ENCODE measurements at places on chromosomes 3 and 15.
A peak's percentile ranks its signal among the peaks of the same experiment; 100 is the strongest.

DNA sequence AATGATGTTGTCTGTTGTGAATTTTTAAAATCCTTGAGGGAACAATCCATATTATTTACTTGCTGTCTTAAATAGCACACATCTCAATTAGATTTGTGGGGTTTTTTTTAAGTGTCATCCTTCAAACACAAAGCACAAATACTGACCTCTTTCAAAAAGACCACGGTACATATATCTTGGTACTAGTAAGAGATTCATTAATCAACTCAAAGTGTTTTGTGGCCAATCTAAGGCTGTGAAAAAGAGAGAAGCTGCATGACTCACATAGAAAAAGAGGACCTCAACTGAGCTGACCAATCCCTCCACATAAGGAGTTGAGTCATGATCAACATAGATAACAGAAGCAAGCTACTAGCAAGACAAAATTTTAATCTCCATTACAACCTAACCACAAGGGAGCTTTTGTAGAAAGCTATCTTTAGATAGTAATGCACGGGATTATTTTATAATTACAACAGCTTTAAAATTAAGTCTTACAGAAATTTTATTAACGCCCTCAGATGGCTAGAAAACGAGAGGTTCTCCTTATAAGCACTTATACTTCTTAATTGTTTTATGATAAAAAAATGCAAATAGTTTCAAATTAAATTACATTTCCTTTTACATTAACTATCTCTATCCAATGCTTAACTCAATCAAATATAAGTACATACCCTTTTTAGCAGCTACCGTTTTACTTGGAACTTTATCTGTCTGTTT is 60.5 kb downstream of the TOP2B start:
- DNase-seq = no peak

GRCh38 chr15:31390777-31391486 is 64.3 kb downstream of the KLF13 start:
- no peak for DNase-seq

DNA sequence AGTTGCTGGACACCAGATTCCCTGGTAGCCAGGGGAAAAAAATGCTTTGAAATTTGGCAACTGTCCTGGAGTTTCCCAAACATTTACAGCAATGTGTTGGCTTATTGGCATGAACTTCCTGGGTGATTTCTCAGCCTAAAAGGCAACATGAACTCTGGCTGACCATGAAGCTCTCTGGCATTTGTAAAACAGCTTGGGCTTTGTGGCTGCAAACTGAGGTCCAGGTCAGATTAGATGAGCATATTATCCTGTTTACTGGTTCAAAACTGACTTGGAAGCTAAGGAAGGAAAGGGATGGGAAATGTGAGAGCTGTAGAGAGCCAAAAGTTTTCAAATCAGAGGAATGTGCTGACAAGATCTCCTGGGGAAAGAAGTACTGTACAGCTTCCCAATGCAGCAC is 139.0 kb downstream of the P3H2 start:
- no peak for DNase-seq

- DNase-seq = no peak
These were observed 78.7 kb upstream of the TSC22D2 start for GRCh38 chr3:150329408-150329807.

DNA sequence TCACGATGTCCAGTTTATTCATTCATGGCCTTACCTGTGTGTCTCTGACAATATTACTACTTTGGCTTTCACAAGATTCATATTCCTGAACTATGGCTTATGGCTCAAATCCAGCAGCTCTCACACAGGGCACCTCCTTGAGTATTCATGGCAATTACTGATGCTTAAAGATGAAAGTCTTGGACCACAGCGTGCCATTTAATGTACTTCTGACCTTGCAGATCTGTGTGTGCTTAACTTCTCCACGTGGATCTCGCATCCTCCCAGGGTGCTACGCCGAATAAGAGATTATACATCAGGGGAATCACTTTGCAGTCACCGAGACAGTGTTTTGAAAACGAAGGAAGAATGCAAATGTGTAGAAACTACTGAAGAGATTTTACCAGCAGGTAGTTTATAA is 147.5 kb downstream of the TNIK start:
- DNase-seq = no peak

DNA sequence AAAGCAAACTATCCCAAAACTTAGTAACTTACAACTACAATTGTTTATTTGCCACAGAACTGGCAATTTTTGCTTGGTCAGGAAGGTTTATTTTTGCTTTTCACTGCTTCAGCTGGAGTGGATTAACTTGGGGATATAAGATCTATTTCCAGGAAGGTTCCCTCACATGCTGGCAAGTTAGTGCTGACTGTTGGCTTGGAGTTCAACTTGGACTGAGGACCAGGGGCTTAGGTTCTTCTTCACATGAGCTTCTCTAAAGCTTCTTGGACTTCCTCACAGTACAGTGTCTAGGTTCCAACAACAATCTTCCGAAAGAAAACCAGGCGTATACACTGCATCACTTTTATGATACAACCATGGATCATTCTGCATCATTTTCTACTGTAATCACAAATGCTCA is 264.4 kb downstream of the CHL1 start:
- DNase-seq = no peak

GRCh38 chr3:22371036-22371435 is 620.0 kb upstream of the ZNF385D start:
- no peak for DNase-seq

GRCh38 chr3:55571216-55571813 is 84.2 kb upstream of the WNT5A start:
- no peak for DNase-seq

- DNase-seq = no peak
These were observed 231.4 kb downstream of the CDIN1 start for GRCh38 chr15:36810656-36811449.

DNA sequence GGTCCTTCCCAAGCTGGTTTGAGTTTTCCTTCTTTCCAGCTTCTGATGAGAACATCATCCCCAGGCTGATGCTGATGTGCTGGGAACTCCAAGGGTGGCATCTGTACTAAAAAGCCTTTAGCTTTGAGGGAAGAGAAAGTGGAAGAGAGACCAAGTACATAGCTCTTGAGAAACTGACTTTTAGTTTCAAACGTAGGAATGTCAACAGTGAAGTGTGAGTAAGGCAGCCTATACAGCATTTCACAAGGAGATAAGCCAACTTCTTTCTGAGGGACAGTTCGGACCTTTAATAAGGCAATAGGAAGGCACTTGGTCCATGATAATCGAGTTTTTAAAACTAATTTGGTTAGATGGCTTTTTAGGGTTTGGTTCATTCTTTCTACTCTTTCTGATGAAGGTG is 53.7 kb downstream of the DLG1 start:
- no peak for DNase-seq

GRCh38 chr15:46344915-46345314 is 710.1 kb downstream of the SQOR start:
- no peak for DNase-seq

GRCh38 chr3:179236669-179237301 is 14.1 kb downstream of the KCNMB3 start:
- no peak for DNase-seq

DNA sequence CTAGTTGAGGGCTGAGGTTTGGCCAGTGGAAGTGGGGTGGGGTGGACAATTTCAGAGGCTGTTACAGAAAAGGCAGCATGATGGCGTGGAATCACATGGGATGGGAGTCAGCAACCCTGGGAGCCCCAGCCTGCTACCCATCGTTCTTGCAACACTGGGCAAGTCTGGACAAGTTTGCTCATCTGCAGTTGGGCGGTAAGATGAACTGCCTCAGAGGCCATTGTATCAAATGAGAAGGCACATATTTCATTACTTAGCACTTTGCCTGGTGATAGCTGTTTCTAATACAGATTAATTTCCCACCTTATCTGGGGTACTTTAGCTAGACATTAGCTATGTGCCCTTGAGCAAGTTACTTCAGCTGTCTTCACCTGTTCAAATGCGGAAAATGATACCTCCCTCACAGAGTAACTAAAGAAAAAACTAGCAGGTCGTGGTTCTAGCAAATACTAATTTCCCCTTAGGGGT is 248.9 kb downstream of the THSD4 start:
- no peak for DNase-seq

DNA sequence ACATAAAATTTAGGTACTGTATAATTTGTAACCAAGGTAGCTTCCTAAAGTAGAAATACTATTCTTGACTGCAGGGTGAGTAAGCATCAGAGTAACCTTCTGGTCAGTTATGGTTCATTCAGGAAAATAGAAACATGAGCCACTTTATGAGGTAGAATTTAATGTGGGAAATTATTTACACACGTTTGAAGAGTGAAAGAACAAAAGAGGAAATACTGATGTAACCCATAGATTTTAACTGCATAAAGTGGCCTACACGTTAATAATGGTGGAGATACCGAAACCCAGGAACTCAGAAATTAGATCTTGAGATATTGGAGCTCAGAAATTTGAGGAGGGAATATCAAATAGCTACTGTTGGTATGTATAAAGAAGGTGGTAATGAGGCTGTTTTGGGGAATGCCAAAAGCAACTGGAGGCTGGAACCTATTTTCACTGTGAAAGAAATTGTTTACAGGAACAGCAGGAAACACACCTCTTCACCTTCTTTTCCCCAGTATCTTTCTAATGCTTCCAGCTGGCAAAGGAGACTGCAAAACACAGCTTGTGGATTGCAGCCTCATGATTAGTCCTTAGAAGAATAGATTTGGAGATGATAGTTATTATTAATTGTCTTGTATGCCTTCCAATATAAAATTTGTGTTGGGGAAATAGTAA is 216.1 kb downstream of the DOCK3 start:
- no peak for DNase-seq

- DNase-seq = no peak
These were observed 74.5 kb downstream of the LSM3 start for GRCh38 chr3:14253022-14253706.

GRCh38 chr3:171255236-171255806 is 204.9 kb downstream of the TNIK start:
- DNase-seq = peak; percentile 53

DNA sequence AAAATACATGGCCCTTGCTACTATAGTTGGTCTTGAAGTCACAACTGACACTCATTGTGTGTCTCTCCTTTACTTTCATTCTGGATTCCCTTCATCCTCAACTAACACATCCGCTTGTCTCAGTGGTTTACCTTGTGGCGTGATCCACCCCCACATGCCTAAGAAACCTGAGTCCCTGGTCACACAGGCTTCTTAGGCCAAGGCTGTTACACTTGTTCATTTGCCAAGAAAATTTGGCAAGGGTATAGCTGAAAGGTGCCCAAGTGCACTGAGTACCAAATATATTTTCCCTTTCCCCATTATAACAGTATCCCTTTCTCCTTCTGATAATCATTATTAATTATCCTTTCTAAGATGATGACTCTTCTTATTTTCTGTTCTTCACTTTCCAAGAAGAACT is 207.6 kb upstream of the STAC start:
- no peak for DNase-seq

- peak; percentile 72 for DNase-seq
These were observed 1.1 kb downstream of the ZBTB20 start for GRCh38 chr3:115146032-115146417.

GRCh38 chr3:29141197-29141917 is 139.5 kb upstream of the RBMS3 start:
- no peak for DNase-seq

DNA sequence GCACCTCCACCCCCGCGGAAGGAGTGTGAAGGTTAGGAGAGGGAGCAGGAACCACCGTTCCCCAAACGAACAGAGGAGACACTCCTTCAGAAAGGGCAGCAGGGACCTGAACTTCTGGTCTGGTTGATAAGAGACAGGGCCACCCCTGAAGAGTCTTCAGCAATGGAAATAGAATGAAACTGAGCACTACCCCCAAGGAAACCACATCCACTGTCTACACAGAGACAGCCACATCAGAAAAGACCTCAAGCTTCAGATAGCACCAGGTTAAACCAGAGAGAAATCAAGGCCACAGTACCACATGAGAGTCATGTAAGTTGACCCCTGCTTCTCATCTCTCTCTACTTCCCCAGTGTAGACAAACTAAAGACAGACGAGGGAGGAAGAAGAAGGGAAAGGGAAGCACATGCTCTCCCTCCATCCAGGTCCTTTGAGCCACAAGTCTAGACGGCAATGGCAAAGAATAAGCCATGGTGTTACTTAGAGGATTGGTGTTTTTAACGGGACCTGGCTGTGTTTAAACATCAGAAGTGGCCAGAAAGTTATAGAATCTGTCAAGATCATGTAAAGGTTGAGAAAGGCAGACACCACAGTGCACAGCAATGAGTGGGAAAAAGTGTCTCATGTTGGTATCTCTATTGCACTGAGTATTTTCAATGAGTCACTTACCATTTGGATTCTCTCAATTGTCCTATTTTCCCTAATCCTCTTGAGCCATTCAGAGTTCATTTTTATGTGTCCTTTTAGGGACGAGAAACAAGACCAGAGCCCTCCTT is 31.4 kb upstream of the CTNNB1 start:
- no peak for DNase-seq

- no peak for DNase-seq
These were observed 278.5 kb downstream of the PLOD2 start for GRCh38 chr3:145882436-145882835.

DNA sequence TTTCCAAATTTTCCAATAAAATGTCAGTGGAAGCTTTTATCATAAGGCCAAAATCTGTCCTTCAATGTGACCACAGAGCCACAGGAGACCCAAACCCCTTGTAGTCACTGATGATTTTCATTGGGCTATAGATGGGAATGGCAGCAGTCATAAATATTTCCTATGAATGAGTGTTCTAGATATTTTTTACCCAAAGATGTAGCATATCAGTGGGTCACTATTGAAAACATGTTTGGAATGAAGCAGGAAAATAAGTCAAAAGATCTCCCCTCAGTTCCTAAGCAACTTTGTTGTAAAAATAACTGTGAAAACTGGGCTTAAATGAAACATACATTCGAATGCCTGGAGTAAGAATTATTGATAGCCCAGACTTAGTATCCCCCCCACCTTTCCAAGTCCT is 49.0 kb downstream of the NKIRAS1 start:
- no peak for DNase-seq

GRCh38 chr3:46280105-46280797 is 38.0 kb downstream of the CCR3 start:
- DNase-seq = peak; percentile 66

- DNase-seq = no peak
These were observed 53.7 kb downstream of the TRIM42 start for GRCh38 chr3:140731440-140732119.

GRCh38 chr15:31782951-31783350 is 247.4 kb upstream of the CHRNA7 start:
- no peak for DNase-seq

GRCh38 chr15:88399021-88399685 is 68.0 kb downstream of the MRPL46 start:
- no peak for DNase-seq

DNA sequence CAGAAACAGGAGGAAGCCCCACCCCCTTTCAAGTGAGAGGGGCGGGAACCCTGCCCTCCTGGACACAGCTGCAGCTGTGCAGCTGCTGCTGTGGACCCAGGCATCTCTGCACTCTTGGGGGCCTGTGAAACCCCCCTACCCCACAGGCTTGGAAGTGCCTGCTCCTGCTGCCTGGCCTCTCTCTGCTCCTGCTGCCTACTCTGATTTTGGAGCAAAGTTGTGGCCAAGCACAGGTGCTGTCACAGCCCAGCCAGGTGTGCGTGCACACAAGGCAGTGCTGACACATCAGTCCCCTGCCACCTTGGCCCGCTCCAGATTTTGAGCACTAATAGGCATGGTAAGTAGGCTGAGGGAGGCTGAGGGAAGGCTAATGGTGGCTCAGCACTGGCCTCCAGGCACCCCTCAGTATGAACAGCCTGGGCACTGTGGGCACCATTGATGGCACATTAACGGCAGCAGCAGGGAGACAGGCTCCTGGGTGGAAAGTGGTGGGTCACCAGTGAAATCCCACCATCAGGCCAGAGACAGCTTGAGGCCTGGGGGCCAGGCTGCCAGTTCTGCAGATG is 890.9 kb downstream of the GBE1 start:
- no peak for DNase-seq

- no peak for DNase-seq
These were observed 25.2 kb downstream of the TMEM43 start for GRCh38 chr3:14150078-14150477.

Measured in CD4-positive, alpha-beta T cell treated with Interleukin-10 for 1 hour (primary cell).